Activated naive CD8-positive, alpha-beta T cell treated with anti-CD3 and anti-CD28 coated beads for 36 hours (primary cell): ENCODE measurements at places on chromosomes 1 and 21. TPM values are rescaled to one million over a fixed set of nuclear protein-coding genes. Genes with fewer than 3 reads are reported as not detected.

The LCE3C gene
- not detected for total RNA-seq

The PTCH2 gene
- total RNA-seq, result 1.0 TPM

The KRTAP19-3 gene
- not detected for total RNA-seq

The OR2T11 gene
- total RNA-seq, result not detected

The PLA2G2C gene
- total RNA-seq, result not detected

The KLHDC8A gene
- total RNA-seq, result not detected

The LCE3D gene
- total RNA-seq, result not detected

The KCNK2 gene
- not detected for total RNA-seq

The CEP350 gene
- 37.6 TPM for total RNA-seq

The TMEM54 gene
- 1.4 TPM for total RNA-seq

The CCDC27 gene
- total RNA-seq, result not detected

The UTS2 gene
- total RNA-seq, result 0.74 TPM

The NOS1AP gene
- 0.14 TPM for total RNA-seq

The WNT4 gene
- total RNA-seq, result not detected

The TEX38 gene
- not detected for total RNA-seq

The PRAMEF15 gene
- total RNA-seq, result not detected

The ADCY10 gene
- total RNA-seq, result not detected

The BTBD8 gene
- total RNA-seq, result 0.93 TPM

The ERG gene
- not detected for total RNA-seq

The SLC44A5 gene
- total RNA-seq, result 0.28 TPM

The ETV3L gene
- not detected for total RNA-seq

The OR6N1 gene
- total RNA-seq, result not detected

The RPF1 gene
- total RNA-seq, result 65.2 TPM

The S100A7 gene
- total RNA-seq, result not detected

The C8B gene
- not detected for total RNA-seq

The SPRR2B gene
- total RNA-seq, result not detected

The S100A7A gene
- total RNA-seq, result not detected

The PRELP gene
- total RNA-seq, result not detected

The CDC42BPA gene
- 3.0 TPM for total RNA-seq

The KCNE2 gene
- total RNA-seq, result not detected

The IRF6 gene
- total RNA-seq, result 2.1 TPM

The SPATA21 gene
- not detected for total RNA-seq

The HLX gene
- not detected for total RNA-seq

The SLC41A1 gene
- 31.6 TPM for total RNA-seq

The NPR1 gene
- total RNA-seq, result 0.06 TPM

The SPRR3 gene
- total RNA-seq, result not detected

The KRTAP19-5 gene
- not detected for total RNA-seq

The WNT2B gene
- not detected for total RNA-seq

The C1orf94 gene
- total RNA-seq, result not detected

The CRP gene
- not detected for total RNA-seq

The SPRR2G gene
- not detected for total RNA-seq

The PLA2G2D gene
- not detected for total RNA-seq

The C8A gene
- total RNA-seq, result not detected

The BCL2L15 gene
- total RNA-seq, result 0.88 TPM

The HSD3B1 gene
- not detected for total RNA-seq

The KMO gene
- 0.34 TPM for total RNA-seq

The MXRA8 gene
- 0.50 TPM for total RNA-seq

The NTMT2 gene
- not detected for total RNA-seq

The SIM2 gene
- total RNA-seq, result not detected
